ENCODE measurements at places on chromosomes 7 and 10.

GRCh38 chr7:2730846-2731770 is 43.1 kb downstream of the AMZ1 start:
- no peak for DNase-seq

GRCh38 chr10:43166207-43166879 is 28.1 kb downstream of the CSGALNACT2 start:
- no peak for DNase-seq

DNA sequence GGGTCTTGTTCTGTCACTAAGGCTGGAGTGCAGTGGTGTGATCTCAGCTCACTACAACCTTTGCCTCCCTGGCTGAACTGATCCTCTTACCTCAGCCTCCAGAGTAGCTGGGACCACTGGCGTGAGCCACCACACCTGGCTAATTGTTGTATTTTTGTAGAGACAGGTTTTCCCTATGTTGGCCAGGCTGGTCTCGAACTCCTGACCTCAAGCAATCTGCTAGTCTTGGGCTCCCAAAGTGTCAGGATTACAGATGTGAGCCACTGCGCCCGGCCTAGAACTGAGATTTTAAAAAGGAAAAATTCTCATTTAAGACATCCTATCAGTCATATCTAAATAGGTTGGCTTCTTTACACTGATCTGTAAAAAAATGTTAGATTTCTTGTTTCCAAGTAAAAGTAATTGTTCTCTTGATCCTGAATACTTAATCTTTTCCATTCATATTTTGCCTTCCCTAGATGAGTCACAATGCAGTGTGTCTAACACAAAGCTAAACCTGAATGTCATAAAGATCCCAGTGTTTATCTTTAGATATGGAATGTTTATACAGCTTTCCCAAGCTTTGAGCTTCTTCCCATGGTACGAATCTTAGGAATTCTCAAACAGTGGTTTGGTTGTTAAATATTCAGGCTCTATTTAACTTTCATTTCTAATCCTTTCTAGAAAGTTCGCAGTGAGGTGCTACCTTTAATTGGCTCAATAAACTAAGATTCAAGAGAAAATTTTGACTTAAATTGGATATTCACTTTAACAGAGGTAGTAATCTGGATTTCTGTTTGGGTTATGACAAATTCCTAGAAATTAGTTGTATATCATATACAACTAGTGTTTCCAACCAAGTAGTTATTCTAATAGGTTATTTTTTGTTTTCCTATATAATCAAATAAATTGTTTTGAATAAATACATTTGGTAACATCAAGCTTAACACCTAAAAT is 12.1 kb upstream of the LAMB1 start:
- DNase-seq, result peak; percentile 92

- DNase-seq, result peak; percentile 41
Observed at GRCh38 chr7:73717991-73718405, 1.5 kb downstream of the STX1A start.

DNA sequence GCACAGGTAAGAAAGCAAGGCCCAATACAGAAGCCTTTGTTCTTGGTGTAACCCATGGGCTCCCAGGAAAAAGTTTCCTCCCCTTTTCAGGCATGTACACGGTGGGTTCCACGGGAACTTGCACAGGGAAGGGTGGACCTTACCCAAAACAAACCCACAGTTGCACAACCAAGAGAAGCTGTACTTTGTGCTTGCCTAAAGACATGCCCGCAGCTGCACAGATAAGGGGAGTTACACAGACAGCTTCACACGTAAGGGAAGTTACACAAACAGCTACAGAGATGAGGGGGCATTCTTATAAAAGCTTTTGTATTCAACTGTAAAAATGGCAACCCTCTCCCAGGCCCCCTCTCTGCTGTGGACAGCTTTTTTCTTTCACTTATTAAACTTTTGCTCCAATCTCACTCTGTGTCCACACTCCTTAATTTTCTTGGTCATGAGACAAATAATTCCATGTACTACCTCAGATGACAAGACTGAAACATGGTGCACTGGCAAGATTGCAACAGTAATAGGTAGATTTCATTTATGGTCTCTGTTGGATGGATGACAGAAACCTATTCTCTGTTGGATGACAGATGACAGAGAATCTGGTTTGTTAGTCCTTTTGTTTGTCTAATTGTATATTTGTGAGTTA is 72.9 kb downstream of the ATE1 start:
- DNase-seq, result no peak

DNA sequence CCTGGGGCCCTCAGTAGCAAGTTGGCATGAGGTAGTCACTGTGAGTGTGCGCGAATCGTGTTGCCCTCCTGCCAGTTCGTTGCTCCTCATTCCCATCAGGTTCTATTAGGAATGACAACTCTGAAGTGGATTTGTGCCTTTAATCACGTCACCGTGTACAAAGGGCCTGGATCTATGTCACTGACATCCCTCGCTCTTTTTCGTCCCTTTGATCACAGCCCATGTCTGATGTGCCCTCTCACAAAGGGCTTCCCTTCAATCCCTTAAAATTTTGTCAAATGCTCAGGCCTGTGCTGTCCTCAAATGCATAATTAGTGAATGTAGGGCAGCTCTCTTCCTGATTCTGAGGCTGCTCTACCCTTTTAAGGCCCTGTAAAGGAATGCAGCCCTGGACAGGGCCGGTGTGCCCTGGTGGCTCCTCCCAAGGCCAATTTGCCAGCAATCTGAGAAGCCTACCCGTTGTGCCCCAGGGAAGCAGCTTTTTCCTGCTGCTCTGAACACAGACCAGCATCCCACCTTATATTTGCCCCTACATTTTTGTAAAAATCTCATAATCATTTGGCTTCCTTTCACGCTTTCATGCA is 93.6 kb downstream of the TMEM178B start:
- no peak for DNase-seq

DNA sequence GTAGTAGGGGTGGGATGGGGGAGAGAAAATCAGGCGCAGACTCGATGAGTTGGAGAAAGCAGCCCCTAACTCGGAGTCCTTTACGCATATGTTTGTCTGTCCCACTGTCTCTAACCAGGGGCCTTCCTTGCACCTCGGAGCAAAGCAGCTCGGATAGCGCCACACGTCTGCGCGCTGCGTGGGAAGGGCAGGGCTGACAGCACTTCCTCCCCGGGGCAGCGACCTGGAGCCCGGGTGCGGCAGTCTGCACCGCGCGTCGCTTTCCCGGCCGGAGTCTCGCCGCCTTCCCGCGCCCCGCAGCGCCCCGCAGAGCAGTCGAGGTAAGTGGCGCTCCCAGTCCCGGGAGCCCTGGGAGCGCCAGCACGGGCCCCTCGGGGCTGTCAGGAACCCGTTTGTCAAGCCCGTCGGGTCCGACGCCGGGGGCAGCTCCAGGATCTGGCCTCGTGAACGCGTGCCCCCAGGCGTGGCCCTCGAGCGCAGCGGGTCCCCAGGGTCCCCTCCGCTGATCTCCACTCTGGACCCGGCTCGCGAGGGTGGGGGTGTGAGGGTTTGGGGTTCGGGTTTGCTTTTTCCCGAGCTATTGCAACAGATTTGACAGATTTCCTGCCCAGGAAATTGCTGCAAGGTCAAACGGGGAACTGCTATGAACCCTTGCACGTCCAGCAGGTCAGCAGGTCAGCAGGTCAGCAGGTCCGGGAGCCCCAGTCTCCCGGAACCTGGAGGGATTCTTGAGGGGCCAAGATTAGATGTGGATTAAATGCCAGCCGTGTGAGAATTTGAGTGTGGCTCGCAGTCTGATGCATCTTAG is 597 bp downstream of the APBB1IP start:
- no peak for DNase-seq

- DNase-seq, result no peak
Observed at GRCh38 chr7:132160611-132161532, 415.4 kb downstream of the PLXNA4 start.

DNA sequence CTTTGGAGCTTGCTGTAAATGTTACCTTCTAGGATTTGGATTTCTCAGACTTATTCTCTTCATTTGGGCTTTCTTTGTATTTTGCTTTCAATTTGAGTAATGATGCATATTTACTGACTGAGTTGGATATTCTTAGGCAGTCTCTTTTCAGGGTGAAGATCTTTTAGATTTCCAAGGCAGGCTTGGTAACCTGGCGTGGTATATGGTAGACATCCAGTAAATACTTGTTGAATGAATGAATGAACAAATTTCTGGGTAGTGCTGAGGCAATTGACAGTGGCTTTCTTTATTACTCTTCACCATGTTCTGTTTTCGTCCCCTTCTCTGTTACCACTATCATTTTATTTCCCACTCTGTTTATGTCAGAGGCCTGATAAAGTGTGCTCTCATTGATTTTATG is 27.1 kb downstream of the BBS9 start:
- DNase-seq, result no peak

- DNase-seq, result peak; percentile 26
Observed at GRCh38 chr10:28679581-28680357, 2.4 kb downstream of the BAMBI start.

DNA sequence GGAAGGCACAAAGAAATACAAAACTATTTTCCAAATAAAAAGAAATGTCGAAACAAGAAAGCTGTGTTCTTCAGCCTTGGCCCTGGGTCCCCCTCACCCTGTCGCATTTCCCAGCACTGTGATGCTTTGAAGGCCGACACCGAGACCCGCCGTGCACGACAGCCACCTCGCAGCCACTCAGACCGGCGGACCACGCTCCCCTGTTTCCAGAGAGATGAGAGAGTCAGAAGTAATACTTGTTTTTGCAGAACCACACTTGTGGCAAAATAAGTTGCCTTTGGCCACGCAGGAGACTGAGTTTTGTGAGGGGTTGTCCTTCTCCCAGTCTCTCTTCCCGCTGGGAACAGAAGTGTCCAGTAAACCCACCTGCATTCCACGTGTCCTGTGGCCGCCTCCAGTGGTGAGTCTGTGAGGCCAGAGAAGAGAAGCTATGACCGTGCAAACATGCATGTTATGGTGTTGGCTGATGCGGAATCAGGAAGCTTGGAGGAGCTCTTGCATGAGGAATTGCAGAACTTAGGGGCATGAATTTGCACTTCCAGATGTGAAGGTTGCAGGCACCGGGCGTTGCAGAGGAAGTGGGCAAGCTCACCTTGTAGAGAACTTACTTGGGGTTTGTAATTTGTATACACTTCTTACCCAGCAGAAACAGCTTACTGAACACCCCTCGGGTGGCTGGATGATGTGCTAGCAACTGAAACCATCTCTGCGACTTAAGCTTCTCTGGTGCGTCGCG is 194.5 kb downstream of the EBF3 start:
- DNase-seq, result no peak

DNA sequence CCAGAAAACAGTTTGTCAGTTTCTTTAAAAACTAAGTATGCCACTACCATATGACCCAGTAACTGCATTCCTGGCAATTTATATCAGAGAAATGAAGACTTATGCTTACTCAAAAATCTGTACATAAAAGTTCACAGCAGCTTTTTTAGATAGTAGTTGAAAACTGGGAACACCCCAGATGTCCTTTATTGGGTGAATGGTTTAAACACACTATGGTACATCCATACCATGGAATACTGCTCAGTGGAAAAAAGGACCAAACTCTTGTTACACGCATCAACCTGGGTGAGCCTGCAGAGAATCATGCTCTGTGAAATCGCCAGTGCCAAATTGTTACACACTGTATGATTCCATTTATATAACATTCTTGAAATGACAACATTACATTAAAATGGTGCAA is 127.6 kb upstream of the RET start:
- DNase-seq, result no peak

DNA sequence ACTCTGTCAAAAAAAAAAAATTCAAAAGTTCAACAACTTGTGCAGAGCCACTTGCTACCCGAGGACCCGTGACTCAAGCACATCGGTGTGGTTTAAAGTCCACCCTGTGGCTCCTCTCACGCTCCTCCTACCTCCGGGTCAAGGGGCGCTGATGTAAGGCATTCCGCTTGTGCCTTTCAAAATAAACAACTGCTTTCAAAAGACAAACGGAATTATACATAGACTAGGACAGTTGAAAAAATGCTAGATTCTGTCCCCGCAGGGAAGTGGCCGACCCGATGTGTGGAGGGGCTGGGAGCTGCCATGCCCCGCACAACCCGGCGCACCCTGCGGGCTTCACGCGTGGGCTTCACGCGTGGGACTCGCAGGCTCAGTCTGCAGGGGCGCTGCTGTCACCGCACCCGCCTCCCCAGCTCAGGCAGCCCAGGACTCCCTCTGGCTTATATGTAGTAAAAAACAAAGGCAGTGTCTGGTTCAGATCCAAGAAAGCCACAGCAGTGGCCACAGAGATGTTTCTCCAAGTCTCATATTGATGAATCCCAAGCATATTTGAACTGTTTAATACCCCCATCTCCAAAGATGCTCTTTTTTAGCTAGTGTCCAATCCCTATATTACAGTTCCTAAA is 239.7 kb upstream of the INHBA start:
- DNase-seq, result peak; percentile 16

GRCh38 chr7:116528008-116528789 is 3.4 kb downstream of the CAV1 start:
- peak; percentile 93 for DNase-seq

GRCh38 chr7:41491883-41492471 is 210.9 kb downstream of the INHBA start:
- DNase-seq, result no peak

DNA sequence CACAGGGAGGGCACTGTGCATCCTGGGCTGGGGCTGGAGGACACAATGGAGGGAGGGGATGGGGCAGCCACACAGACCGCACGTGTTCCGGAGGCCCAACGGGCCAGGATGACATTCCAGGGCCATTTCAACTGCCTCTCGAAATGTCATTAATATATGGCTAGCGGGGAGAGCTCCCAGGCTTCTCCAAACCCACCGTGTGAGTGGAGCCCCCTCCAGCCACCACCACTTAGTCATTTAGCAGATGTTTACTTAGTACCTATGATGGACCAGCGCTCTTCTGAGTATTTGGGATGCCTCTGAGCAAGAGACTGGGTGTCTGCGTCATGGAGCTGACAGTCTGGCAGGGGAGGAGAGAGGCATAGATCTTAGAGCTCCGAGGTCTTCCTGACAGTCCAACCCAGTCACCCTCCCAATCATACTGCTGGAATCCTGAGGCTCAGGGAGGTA is 107.3 kb downstream of the ZMIZ1 start:
- DNase-seq, result peak; percentile 74

GRCh38 chr10:19918794-19919193 is 102.6 kb downstream of the PLXDC2 start:
- peak; percentile 7 for DNase-seq

GRCh38 chr10:122624546-122624945 is 64.0 kb downstream of the DMBT1 start:
- DNase-seq, result no peak

DNA sequence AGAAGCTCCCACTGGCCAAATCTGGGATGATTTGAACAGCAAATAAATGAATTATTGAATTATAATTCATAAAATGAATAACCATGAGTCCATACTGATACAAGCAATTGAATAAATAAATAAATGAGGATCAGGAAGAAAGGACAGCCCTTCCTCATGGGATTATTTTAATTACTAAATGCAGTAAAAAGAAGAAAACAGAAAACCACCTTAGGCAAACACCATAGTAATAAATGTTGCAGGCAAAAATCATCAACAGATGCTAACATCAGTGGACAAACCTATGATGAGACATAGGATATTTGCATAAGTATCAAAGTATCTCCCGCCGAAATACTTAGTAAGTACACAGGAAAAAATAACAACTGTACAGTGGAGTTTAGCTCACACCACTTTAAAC is 33.2 kb downstream of the RAPGEF5 start:
- DNase-seq, result no peak

- no peak for DNase-seq
Observed at GRCh38 chr10:51020200-51020599, 54.1 kb upstream of the PRKG1 start.

All from kidney glomerular epithelial cell (primary cell).